ENCODE measurements at places on chromosomes 2 and 18.

DNA sequence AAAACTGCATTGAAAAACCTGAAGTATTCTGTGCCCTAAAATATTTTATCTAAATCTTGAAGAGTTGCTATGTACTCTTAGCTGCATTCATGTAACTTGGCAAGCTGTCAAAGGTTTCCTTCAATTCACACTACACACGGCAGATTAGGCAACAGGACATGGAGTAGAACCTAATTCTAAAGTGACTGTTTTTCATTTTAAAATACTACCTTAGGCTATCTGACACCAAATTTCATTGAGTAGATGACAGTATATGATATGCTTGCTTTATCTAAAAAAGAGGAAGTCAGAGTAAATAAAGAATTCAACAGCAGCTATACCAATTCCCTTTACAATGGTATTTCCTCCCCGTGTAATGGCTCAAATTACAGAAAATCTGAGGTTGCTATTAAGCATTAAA is 45.4 kb downstream of the EXOC6B start:
- DNase-seq: no peak

- DNase-seq: no peak
These were observed 8.3 kb downstream of the ACTG2 start for GRCh38 chr2:73901143-73901542.

DNA sequence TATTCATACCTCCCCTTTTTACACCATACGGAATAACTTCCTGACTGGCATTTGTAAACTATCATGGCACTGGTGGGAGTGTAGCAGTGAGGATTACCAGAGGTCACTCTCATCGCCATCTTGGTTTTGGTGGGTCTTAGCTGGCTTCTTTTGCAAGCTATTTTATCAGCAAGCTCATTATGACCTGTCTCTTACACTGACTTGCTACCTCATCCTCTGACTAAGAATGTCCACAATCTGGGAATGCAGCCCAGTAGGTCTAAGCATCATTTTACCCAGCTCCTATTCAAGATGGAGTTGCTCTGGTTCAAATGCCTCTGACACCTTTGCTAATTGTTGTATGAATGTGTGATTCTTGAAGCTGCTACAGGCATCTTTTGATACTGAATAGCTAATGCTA is 950.8 kb upstream of the SLC39A10 start:
- DNase-seq: no peak

DNA sequence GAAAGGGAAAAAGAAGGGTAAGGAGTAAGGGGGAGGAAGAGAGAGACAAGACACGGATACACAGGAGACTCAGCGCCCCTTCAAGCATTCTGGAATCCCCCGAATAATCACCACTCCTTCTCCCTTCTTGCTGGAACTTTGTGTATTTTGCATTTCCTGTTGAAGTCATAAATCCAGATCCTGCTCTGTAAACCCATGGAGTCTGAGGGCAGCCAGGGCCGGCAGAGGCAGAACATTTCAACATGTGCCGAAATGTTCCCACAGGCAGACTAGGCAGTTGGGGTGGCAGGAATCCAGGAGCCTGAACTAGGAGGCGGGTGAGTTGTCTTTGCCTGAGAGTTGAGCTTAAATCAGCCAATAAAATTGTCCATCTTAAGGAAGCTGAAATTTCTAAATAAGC is 193.1 kb downstream of the SH3RF3 start:
- DNase-seq: no peak

- DNase-seq: no peak
These were observed 209.6 kb upstream of the SLC39A10 start for GRCh38 chr2:195447323-195447975.

- peak; percentile 88 for DNase-seq
These were observed 462.4 kb upstream of the ACVR2A start for GRCh38 chr2:147382322-147382948.

GRCh38 chr2:33419581-33420200 is 56.8 kb upstream of the RASGRP3 start:
- no peak for DNase-seq

DNA sequence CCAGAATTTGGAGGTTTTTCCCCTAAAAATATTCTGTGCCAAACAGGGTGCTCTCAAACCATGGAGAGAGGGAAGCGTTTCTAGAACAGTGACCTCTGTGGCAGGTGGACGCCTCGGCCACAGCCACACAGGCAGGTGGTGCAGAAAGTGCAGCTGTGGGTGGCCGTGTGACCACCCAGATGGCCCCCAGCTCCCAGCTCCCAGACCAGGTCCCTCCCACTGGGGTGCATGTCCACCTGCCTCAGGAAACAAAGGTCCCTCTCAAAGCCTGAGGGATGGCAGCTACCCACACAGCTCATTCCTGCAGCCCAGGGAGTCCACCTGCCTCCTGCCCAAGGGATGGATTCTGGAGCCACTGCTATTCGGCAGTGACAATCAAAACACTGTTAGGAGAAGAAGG is 74.5 kb upstream of the PXDN start:
- DNase-seq: no peak

- DNase-seq: no peak
These were observed 37.8 kb downstream of the VIT start for GRCh38 chr2:36734304-36734703.

GRCh38 chr2:9310377-9310776 is 103.8 kb downstream of the ASAP2 start:
- DNase-seq: no peak

- no peak for DNase-seq
These were observed 137.7 kb upstream of the TWIST2 start for GRCh38 chr2:238710032-238710735.

DNA sequence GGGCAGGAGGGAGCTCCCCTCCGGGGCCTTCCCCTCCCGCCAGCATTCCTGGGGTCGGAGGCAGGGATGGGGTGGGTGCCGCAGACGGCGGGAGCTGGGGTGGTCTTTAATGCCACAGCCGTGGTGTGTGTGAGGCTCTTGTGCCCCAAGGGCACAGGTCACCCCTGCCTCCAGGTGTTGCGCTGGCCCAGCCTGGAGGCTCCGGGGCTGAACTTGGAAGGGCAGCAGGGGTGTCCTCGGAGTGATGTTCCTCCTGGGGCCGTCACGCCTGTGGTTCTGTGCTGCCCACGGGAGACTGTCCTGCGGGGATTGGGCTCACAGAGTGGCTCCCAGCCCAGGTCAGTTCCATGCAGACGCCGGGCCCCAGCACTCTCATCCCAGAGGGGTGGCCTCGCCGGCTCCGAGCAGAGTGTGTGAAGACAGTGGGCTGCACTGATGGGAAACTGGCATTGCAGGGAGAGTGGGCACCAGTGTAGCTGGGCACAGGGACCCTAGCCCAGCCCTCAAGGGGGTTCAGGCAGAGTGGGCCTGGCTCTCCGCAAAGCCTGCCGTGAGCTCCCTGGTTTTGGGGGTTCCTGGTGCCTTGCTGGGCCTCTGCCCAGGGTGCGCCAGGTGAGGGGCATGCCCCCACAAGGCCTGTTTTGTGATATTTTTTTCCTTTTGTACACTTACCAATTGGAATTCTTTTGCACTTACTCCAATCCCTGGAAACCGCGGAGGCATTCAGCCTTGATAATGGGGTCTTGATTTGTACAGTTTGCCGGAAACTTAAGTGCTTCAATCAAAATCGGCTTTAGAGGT is 56.7 kb downstream of the NFATC1 start:
- no peak for DNase-seq

- DNase-seq: no peak
These were observed 13.4 kb upstream of the CREG2 start for GRCh38 chr2:101400506-101401325.

- no peak for DNase-seq
These were observed 58.1 kb downstream of the SKA1 start for GRCh38 chr18:50432915-50433314.

- no peak for DNase-seq
These were observed 88.6 kb upstream of the ZNF532 start for GRCh38 chr18:58776084-58776483.

DNA sequence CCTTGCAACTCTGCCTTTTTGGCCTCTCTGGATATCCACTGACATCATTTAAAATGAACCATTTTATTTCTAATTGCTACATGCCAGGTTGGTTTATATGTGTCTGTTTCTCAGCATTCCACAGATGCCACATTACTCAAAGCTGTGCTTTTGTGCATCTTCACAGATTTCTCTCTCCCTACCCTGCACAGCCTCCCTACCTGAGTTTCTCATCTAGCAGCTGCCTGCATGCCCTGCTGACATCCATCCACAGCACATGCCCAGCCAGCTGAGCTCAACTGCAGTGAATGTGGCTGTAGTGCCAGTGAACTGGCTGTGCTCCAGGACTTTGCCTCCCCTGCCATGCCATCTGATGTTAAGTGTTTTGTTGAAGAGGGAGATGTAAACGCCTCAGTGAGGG is 44.5 kb downstream of the PKP4 start:
- peak; percentile 77 for DNase-seq

GRCh38 chr18:48784656-48785055 is 166.1 kb downstream of the SMAD7 start:
- no peak for DNase-seq

- no peak for DNase-seq
These were observed 237.6 kb downstream of the TDRD15 start for GRCh38 chr2:21361384-21361783.

- DNase-seq: no peak
These were observed 68.0 kb downstream of the RNF152 start for GRCh38 chr18:61824733-61825363.

GRCh38 chr2:166334805-166335204 is 40.9 kb downstream of the SCN9A start:
- peak; percentile 35 for DNase-seq

- DNase-seq: no peak
These were observed 108.3 kb downstream of the SMAD7 start for GRCh38 chr18:48842259-48843061.

DNA sequence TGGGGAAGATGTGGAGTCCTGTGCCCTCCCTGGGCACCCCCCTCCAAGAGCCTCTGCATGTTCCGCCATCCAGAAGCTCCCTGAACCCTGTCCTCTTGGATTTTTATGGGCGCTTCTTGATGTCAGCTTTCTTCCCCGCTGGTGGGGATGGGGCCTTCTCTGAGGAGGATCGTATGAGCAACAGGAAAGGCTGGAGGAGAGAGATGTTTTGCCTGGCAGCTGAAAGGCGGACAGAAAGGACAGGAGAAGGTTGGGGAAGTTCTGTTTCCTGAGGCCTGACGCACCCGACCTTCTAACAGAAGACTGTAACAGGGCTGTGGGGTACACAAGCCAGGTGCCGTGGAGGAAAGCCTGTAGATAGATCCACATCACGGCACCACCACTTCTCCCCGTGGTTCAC is 238.8 kb downstream of the LDLRAD4 start:
- no peak for DNase-seq

DNA sequence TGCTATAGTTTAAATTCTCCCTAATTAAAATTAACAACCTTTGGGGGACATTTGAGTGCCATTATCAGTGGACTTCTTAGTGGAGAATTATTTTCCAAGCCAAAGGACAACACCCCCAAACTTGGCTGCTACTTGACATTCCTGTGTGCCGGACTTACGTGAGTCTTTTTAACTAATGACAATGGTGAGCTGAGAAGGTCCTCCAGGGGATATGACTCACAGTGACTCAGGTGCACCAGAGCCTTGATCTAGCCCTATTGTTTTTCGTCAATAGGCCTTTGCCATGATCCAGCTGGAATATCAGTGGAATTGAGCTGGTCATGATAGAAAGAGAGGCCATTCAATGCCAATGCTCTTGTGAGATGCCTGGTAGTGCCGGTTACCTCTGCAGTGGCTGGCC is 118.1 kb upstream of the CXCR4 start:
- no peak for DNase-seq

- no peak for DNase-seq
These were observed 83.6 kb downstream of the ACVR1 start for GRCh38 chr2:157792335-157793052.

DNA sequence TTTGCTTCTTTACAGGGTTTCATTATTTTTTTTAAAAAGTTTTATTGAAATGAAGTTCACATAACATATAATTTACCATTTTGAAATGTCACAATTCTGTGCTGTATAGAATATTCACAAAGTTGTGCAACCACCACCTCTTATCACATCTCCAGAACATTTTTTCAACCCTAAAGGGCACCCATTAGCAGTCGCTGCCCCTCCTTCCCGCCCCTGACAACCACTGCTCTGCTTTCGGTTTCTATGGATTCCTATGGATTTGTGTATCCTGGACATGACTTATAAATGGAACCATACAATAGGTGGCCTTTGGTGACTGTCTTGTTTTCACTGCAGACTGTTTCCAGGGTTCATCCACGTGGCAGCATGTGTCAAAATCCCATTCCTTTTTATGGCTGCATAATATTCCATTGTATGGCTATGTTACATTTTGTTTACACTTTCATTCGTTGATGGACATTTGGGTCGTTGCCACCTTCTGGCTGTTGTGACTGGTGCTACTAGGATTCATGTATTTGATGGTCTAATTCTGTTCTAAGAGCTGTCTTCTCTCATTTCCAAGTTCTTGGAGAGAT is 52.6 kb downstream of the SH3BP4 start:
- DNase-seq: no peak

DNA sequence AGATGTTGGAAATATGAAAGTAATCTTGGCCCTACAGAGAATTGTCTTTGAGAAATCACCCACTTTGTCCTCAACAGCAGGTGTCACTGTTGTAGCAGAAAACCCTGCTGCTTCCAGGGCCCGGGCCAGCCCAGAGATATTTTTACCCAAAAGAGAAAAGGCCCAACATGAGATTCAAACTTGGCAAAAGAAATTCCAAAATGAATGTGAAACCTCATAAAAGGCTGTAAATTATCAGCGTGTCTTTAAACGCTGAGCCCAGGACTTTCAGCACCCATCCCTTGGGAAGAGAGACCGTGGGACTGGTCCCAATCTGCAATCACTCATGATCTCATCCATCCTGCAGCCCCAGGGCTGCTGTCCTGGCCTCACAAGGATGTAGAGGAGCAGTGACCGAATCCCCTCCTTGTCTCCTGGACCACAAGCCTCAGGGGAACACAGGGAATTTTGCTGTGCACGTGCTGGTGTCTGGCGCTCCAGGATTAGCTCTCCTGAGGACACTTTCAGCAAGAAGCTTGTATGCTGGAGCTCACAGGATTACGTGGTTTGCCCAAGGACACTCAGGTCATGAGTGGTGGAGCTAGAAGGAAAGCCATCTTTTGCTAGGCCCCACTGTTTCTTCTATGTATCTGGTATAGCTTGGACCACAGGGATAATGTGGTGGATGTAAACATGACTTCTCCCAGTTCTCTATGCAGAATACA is 202.1 kb downstream of the RNF144A start:
- DNase-seq: peak; percentile 52

DNA sequence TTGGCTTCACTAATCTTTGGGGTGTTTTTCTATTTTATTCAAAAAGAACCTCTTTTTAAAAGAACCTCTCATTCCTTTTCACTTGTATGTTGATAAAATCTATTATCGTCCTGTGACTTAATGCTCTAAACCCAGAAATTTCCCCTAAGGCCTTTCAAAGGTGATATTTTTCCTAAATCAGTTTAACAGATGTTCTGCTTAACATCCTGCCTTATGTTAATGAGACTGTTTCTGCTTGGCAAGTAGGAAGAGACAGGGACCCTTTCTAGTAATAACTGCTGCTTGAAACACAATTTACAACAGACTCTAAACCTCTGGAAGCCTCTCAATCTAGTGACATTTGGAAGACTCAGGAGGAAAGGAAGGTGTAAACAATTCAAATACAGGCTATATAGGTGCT is 128.8 kb downstream of the KCNJ3 start:
- DNase-seq: no peak

- no peak for DNase-seq
These were observed 1160.5 kb upstream of the NXPH2 start for GRCh38 chr2:139940686-139941085.

Data from NCI-H2081 (cell line).